ENCODE measurements at places on chromosomes 4 and X.
A peak's percentile ranks its signal among the peaks of the same experiment; 100 is the strongest.

GRCh38 chr4:89657931-89658700 lies 178.8 kb downstream of the SNCA start:
- peak; percentile 2 for DNase-seq

GRCh38 chrX:81261576-81261975 lies 59.7 kb downstream of the SH3BGRL start:
- no peak for DNase-seq

DNA sequence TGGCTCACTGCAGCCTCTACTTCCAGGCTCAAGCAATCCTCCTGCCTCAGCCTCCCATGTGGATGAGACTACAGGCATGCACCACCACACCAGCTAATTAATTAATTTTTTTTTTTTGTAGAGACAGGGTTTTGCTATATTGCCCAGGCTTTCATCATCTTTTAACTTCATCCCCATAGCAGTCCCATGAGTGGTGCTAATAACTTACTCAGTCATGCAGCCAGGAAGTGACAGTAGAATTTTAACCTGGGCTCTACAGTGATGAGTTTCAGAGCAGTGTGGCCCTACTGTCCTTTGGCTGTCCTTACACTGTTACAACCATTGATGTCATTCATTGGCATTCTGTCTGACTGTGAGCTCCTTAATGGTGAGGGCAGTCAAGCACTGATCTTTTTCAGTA lies 3.9 kb upstream of the OCIAD2 start:
- no peak for DNase-seq

DNA sequence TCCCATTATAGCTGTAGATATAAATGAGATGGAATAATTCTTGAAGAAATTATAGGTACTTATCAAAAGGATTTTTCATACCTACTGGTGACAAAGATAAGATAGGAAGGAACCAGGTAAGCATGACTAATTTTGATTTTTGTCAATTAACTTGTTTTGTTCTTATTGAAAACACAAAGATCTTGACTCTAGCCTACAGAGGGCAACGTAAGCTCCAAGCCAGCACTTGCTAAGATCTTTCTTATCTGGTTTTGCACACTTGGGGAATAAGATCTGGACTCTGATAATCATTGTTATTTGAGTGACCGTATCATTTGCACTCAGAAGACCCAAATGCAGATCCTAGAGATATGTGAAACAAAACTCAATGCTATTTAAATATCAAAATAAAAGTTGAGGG lies 223.4 kb downstream of the VEGFC start:
- DNase-seq, result no peak

DNA sequence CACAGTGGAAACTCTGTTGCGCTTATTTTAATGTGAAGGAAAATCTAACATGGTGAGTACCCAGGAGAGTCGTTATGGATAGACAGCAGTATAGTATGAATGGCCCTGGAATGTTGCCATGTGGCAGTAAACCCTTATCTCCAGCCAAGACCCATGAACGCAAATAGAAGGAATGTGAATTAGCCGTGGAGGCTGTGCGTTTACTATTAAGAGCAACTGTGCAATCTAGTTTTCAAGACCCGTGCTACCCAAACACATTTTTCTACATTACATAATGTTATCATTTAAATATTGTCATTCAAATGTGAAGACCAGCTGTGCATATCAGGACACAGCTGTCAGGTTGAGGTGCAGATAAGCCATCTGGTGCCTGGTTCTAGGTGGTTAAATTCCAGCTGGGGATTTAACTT lies 13.3 kb upstream of the AGA start:
- no peak for DNase-seq

DNA sequence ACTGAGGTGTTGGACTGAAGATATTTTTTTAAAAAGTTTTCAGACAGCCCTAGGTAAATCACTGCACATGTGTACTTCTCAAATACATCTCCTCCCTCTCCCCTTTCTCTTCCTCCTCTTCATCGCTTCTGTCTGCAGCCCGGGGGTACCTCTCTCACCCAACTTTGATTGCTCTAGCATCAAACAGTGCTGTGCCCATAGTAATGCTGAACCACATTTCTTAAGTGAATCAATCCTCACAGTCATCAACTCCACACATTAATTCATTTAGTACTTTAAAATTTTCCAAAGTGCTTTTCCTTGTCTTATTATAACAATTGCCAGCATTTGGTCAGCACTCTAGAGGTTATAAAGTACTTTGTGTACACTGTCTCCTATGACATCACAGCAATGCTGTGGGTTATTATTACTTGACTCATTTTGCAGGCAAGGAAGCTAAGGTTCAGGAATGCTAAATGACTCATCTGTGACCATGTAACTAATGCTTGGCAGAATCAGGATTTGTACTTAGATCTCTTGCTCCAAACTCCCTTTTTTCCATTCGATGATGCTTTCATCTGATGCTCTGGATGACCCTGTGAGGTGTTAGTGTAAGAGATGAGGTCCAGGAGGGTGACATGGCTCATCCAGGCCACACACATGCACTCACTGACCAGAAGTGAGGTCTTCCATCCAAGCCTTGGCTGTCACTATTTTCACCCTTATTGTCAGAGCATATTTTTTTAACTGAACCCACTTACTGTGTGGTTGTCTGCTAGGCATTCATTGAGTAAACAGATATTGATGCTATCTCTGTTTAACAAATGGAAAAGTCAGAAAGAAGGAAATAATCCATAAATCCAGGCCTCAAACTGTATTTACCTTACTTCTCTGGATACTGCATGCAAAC lies 58.8 kb downstream of the RHOH start:
- no peak for DNase-seq

- DNase-seq, result no peak
Observed at GRCh38 chr4:148779771-148780170, 337.6 kb upstream of the NR3C2 start.

All from forelimb muscle (tissue), 1 donor.